ENCODE measurements at places on chromosomes 12 and 14. TPM values are rescaled to one million over a fixed set of nuclear protein-coding genes. Genes with fewer than 3 reads are reported as not detected.

EML5 gene
- 0.66 TPM for total RNA-seq

MIP gene
- total RNA-seq, result not detected

SNAPC1 gene
- 19.8 TPM for total RNA-seq

CLEC4C gene
- not detected for total RNA-seq

A2M gene
- 239 TPM for total RNA-seq

NYNRIN gene
- 8.2 TPM for total RNA-seq

KRT79 gene
- not detected for total RNA-seq

APOF gene
- not detected for total RNA-seq
